Glomerular endothelial cell (primary cell): ENCODE measurements at places on chromosomes 6 and 20. TPM values are rescaled to one million over a fixed set of nuclear protein-coding genes. Genes with fewer than 3 reads are reported as not detected.

The FAM209B gene
- not detected in 2 replicates for total RNA-seq

The FOXC1 gene
- 5.8 and 7.9 TPM in 2 replicates for total RNA-seq

The XKR7 gene
- total RNA-seq, result 0.05 TPM in 1 of 2 replicates, not detected in the other

The HCRTR2 gene
- total RNA-seq, result not detected in 2 replicates

The ADGB gene
- not detected in 2 replicates for total RNA-seq

The RAET1L gene
- not detected in 2 replicates for total RNA-seq

The GRM4 gene
- not detected in 2 replicates for total RNA-seq

The JPH2 gene
- total RNA-seq, result 0.58 and 1.5 TPM in 2 replicates

The TNFRSF21 gene
- 83.1 and 98.9 TPM in 2 replicates for total RNA-seq

The BLTP3A gene
- 5.5 and 9.0 TPM in 2 replicates for total RNA-seq

The PREX1 gene
- 84.9 and 105 TPM in 2 replicates for total RNA-seq

The EPPIN gene
- total RNA-seq, result not detected in 2 replicates

GRCh38 chr20:54173653-54174456 is at the start of gene CYP24A1:
TSS of gene CYP24A1 (minus strand) at chr20:54173986. CDS start at chr20:54173579, 407 bp downstream.
- DNase-seq, result no peak

GRCh38 chr6:42782689-42783176 is 881 bp downstream of the BICRAL start:
- DNase-seq, result no peak

DNA sequence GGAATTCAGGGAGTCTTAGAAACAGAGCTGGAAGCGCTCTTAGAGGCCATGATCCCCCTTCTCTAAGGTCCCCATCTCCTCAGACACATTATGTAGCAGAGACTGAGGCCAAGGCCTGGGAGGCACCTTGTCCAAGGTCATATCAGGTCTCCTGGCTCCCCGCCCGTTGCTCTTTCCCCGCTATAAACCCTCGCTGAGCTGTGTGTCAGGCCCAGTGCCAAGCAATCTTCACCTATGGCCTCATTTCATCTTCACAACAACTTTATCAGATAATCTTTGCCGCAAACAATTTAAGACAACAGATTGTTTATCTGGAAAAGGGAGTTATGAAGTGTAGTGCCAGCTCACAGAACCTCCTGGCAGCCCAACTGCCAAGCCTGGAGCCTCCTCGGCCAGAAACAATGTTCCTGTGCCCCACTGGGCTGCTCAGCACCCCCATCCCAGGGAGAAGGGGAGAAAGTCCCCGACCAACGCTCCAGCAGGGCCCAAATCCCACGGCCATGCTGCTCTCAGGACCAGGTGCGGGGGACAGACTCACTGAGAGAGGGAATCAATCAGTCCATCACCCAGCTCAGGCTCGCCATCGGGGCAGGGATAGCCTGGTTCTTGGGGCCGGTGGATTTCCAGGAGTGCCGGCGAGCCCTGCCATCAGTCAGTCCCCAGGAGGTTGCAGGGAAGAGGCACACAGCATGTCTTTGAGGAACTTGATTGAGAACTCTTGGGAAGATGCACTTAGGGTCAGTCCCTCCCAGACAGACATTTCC is 16.9 kb upstream of the FANCE start:
- no peak for DNase-seq

DNA sequence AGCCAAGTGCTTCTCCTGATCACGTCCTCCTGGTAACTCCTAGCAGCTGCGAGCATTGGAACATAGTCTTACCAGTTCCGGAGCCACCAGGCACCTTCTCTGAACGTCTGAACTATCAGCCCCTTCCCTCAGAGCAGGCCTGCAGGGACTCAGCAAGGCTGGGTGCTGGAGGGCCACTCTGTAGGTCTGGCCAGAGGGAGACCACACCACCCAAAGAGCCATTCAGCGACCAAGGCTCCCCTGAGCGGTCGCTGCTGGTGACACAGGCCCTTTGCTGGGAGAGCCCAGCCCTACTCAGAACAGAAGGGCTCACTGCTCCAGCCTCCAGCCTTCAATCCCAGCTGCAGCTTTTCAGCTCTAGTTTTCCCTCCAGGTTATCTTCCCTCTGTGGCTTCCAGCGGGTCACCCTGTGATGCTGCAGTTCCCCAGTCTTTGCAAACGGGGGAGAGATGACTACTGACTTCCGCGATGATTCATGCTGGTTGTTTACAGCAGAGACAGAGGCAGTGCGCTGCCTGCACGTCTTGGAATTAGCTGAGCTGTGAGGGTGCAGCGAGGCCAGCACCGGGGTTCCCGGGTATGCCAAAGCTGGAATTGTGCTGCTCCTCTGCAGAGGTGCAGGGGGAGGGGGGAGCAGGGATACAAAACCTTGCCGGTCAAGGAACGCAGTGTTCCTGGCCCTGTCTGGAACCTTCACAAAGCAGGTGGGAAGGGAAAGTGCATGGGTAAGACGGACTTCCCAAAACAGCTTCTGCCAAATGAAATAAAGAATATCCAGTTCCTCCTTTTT is 161.4 kb downstream of the LY86 start:
- no peak for DNase-seq

DNA sequence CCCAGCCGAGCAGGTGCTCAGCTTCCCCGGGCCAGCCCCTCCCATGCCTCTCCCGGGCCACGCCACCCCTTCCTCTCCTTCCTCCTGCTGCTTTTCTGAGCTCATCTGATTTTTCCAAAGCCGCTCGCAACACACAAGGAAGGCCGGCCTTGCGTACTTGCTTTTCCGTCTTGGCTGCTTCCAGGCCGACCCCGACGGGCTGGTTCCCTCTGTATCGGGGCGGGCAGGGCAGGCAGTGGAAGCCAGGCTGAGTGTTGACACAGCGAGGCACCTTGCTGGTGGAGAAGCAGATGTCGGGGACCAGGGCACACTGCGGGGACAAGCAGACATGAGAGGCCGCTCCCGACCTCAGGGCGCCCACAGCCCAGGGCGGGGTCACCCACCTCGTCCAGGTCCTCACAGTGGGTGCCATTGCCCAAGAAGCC is 21.1 kb downstream of the THBS2 start:
- DNase-seq, result no peak

DNA sequence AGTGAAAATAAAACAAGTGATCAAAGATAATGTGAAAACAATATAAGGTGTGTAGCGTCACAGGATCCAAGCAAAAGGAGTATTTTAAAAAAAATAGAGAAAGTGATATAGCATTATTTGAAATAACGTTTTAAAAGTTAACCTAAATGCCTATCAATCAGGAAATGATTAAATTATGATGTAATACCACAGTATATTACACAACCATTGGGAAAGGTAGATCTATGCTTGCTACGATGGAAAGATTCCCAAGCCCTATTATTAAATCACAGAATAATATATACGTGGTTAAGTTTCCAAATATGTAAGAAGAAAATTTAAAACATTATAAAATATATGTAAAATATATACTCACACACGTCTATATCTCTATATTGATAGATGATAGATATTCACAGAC is 15.4 kb upstream of the TCF21 start:
- no peak for DNase-seq

DNA sequence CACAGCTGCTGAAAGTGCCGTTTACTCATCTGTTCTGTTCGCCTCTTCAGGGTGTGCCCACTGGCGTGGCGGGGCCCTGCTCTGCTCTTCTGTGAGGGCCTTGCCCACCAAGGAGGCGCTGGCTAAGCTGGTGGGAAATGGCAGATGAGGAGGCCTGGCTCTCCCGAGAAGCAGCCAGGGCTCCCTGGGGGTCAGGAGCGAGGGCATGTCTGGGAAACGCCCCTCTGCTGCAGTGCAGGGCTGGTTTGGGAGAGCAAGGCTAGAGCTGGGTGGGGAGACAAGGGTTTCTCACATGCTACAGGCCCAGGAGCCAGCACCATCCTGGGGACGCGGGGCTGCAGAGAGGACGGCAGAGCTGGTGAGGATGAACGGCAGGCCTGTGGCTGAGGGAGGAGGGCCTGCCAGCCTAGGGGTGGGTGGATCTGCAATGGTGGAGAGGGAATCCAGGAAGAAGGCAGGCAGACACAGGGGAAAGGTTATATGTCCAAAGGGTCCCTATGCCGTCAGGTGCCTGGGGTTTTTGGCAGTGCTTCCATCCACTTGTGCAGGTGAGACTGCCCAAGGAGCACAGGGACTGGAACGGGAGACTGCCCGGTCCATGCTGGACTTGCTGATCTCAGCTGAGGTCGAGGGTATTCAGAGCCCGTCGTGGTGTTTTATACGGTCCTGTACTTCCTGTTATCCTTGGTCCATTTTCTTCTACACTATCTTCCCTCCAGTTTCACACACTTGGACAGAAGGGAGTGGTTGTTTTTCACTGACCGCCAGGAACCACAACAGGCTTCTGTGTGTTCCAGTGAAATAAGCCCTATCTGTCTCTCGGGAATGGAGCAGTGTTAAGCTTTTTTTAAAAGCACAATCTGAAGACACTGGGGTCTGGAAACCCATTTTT is 119.2 kb downstream of the SYCP2 start:
- no peak for DNase-seq

- no peak for DNase-seq
These were observed 21.4 kb upstream of the TRAM2 start for GRCh38 chr6:52598123-52598823.

DNA sequence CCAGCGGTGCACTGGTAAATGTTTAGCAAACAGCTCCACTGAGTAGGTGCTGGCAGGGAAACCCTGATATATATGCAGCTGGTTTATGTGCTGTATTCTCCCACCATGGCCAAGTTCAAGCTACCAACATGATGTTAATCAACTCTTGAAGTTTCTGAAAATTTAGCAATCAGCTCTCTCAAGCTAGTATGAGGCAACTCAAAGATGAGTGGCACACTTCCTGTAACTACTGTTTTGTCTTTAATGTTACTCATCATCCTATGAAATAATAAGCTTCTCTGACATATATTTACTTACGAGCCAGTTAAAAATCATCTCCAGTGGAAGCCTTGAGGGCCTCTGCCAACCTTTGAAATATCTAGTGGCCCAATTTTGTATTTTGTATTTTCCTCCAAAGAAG is 54.7 kb downstream of the TRMT6 start:
- DNase-seq, result no peak

- no peak for DNase-seq
These were observed 5.7 kb downstream of the SIM1 start for GRCh38 chr6:100458841-100459591.

GRCh38 chr6:18439581-18439980 is 52.4 kb downstream of the RNF144B start:
- no peak for DNase-seq

- no peak for DNase-seq
These were observed 26.5 kb downstream of the LBP start for GRCh38 chr20:38372806-38373205.

GRCh38 chr6:116451916-116452315 is 9.3 kb upstream of the CALHM6 start:
- no peak for DNase-seq

DNA sequence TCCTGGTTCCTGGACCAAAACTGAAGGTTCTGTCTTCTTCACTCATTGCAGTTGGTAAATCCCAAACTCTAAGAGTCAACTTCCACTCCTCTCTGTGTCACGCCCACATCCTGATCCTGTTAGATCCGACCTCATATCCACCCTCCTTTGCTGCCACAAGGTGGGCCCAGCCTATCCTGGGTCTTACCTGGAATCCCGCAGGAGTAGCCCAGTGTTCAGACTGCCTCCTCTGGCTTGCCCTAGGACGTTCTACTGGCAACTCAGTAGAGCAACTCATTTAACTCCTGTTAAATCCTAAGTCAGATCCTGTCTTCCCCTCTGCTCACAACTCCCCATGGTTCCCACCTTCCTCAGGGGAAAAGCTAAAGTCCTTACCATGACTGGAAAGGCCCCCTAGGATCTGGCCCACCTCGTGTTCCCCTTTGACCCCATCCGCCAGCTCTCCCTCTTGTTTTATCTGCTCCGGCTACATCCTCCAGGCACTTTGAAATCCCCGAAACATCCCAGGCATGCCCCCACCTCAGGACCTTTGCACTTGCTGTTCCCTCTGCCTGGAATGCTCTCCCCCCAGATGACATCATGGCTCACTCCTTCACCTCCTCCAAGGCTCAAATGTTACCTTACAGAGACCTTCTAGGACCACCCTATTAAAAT is 43.9 kb downstream of the TFEB start:
- DNase-seq, result no peak

GRCh38 chr6:87174078-87174579 is 18.8 kb downstream of the ZNF292 start:
- DNase-seq, result no peak

GRCh38 chr6:69622924-69623323 is 173.9 kb downstream of the LMBRD1 start:
- DNase-seq, result no peak

DNA sequence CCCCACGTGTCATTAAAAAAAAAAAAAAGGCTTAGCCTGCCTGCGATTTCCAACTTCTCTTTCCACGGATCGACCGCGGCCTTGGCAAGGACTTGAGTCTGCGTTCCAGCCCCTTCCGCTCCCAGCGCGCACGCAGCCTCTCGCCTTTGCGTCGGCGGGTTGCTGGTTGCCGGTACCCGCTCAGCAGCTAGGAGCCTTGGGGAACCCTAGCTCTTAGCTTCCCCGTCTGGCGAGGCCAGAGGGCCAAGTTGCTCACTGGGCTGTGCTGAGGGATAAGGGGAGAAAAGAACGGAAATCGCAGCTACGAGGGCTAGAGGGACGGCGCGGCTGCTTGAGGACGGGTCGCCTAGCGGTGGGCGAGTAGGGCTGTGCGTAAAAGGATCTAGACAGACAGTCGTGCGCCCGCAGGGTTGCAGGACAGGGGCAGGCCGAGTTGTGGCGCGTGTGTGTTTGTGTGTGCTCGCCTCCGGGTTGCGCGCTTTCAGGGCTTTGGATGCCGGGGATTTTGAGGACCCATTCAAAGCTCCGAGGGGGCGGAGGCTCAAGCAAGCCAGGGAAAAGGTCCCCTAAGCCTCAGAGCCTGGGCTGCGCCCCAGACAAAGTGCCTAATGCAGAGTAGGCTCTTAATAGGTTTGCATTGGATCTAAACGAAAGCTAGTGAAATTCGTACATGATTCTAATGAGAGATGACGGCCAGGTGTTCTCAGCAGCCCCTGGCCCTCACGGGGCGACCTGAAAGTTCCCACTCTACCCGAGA is 40.5 kb upstream of the OSTM1 start:
- DNase-seq, result no peak

DNA sequence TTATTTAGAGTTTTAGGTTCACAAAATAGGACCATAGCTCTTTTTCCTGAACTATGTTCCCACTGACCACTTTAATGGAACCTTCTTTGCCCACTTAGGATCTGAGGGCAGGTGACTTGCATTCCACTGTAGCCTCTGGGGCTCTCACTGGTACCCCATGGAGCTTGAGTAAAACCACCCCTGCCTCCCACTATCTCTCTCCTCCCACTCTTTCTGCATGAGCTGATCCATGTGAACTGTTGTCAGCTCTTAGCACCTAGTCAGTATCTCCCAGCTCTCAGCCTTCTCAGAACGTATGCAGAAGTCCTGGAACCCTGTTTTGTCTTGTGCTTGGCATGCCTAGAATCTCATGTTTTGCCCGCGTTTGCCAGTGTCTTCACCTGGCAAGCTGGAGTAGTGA is 200.6 kb upstream of the SNX9 start:
- no peak for DNase-seq

- no peak for DNase-seq
These were observed 18.3 kb upstream of the FOXP4 start for GRCh38 chr6:41527721-41528408.

- DNase-seq, result no peak
These were observed 167.5 kb upstream of the PMEPA1 start for GRCh38 chr20:57877131-57877824.

- DNase-seq, result no peak
These were observed 215.1 kb upstream of the CNR1 start for GRCh38 chr6:88381289-88381642.
